ENCODE measurements at places on chromosomes 7 and 10. TPM values are rescaled to one million over a fixed set of nuclear protein-coding genes. Genes with fewer than 3 reads are reported as not detected.

Gene MYL10
- 23.1 TPM for polyA plus RNA-seq

Gene ANKRD7
- polyA plus RNA-seq: 0.33 TPM

DNA sequence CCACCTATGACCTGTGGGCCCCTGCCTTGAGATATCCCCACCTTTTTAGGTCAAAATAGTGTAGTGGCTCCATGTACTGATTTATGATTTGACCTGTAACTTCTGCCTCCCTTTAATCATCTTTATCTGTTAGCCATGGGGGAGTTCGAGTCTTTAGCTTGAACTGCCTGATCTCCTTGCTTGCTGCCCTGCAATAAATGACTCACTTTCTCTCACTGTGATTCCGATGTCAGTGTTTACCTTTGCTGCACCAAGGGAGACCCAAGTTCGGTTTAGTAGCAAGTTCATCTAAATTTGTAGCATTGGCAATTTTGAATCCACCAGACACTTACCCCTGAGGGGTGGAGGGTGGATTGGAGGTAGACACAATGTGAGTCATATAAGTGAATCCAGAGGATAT, 814.6 kb upstream of the AUTS2 start:
- no peak for DNase-seq

DNA sequence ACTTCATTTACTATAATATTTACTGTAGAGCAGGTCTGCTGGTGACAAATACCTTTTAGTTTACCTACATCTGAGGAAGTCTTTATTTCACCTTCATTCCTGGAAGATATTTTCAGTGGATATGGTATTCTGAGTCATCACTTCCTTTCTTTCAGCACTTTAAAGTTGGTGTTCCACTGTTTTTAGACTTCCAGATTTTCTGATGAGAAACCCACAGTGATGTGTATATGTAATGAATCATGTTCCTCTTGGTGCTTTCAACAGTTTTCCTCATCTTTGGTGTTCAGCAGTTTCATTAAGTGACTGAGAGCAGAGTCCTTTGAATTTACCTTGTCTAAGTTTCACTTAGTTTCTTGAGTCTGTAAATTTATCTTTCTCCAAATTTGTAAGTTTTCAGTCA, 36.4 kb downstream of the COPG2 start:
- no peak for DNase-seq

Gene SUN3
- not detected for polyA plus RNA-seq

DNA sequence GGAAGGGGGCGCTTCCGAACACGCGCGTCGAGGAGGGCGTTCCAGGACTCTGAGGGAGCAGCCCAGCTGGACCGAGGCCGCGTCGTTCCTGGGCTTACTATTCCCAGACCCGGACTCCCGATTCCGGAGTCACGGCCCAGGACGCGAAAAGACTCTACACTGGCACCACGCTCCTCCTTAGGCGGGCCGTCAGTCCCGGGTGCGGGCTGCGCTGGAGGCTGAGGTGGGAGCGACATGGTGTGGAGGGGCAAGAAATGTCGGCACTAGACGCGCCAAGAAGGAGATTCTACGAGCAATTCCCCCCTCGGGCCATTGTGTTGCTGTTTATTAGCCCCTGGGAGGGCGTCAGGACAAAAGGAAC, 584 bp upstream of the RUNDC3B start:
- DNase-seq: no peak

DNA sequence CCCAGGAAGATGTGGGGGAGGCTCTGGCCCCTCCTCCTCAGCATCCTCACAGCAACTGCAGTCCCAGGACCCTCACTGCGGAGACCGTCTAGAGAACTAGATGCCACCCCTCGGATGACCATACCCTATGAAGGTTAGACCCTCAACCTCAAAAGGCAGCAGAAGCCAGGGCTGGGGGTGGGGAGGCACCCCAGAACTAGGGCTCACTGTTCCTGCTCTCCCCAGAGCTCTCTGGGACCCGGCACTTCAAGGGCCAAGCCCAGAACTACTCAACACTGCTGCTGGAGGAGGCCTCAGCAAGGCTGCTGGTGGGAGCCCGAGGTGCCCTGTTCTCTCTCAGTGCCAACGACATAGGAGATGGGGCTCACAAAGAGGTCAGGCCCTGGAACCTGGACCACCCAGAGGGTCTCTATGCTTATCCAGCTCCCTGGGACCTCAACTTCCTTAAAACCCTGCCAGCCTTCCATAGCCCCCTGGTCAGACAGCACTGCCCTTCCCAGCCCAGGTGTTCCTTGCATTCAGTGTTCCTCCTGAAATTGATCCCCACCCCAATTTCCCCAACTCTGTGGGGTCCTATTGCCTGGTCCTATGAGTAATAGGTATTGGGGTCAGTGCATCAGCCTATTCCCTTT, 3.7 kb downstream of the SEMA4G start:
- no peak for DNase-seq

DNA sequence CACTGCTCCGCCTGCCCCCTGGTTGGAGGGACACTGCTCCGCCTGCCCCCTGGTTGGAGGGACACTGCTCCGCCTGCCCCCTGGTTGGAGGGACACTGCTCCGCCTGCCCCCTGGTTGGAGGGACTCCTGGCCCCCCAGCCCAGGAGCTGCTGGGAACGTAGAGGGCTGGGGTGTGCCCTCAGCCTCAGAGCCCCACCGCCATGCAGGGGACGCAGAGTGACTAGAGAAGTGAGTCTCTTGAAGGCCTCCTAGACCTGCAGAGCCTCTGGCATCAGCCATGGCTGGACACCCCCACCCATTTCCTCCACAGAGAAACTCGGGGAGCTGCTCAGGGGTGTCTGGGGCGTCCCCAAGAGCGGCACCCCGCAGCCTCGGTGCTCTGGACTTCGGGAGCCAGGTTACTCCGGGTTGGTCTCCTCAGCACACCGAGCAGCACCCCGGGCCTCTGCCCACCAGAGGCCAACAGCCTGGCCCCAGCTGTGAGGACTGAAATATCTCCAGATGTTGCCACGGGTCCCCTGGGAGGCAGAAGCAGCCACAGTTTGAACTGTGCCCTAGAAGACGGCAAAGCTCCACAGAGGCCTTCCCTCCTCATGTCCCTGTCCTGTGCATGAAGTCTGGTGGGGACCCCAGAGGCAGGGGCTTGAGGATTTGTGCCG, 191.9 kb downstream of the ELFN1 start:
- no peak for DNase-seq

Gene CRYGN
- polyA plus RNA-seq: not detected

GRCh38 chr7:45036317-45036716, 36.3 kb downstream of the CCM2 start:
- DNase-seq: no peak

- no peak for DNase-seq
These were observed 4.0 kb downstream of the TNRC18 start for GRCh38 chr7:5419539-5420066.

Gene GNAT3
- 0.11 TPM for polyA plus RNA-seq

Gene LRGUK
- polyA plus RNA-seq: 1.0 TPM

DNA sequence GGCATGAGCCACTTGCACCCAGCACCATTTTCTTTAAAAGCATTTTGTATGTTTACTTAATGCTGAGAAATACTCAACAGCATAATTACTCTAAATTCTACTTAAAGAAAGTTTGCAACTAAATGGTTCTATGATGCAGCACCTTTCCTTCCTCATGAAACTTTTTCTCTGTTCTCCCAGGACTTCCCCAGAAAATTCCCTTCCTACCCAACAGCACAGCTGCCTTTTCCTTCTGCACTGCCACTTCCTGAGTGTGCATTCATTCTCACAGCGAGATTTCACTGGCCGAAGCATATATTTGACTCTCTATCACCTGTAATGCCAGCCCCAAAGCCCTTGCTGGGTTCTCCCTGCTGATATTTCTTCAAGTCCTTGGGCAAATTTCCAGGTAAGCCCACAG, 41.5 kb upstream of the DGKI start:
- DNase-seq: no peak

- no peak for DNase-seq
These were observed 442.3 kb upstream of the ZMIZ1 start for GRCh38 chr10:78626471-78626870.

- DNase-seq: no peak
These were observed 69.5 kb downstream of the TCERG1L start for GRCh38 chr10:131242007-131242406.

GRCh38 chr7:135560631-135561030, 2.9 kb downstream of the NUP205 start:
- DNase-seq: no peak

DNA sequence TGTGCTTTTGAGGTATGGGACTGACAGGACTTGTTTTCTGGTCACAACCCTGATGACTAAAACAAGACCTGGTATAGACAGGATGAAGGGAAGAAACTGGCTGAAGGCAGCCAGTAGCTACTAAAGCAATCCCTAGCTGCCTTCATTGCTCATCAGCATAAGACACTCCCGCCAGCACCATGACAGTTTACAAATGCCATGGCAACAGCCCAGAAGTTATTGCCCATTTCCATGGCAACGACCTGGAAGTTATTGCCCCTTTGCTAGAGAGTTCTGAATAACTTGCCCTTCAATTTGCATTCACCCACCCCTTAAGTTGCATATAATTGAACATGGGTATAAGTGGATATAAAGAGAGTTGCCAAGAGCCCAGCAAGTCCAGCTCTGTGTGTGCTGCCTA, 169.6 kb upstream of the FAM171A1 start:
- DNase-seq: no peak

DNA sequence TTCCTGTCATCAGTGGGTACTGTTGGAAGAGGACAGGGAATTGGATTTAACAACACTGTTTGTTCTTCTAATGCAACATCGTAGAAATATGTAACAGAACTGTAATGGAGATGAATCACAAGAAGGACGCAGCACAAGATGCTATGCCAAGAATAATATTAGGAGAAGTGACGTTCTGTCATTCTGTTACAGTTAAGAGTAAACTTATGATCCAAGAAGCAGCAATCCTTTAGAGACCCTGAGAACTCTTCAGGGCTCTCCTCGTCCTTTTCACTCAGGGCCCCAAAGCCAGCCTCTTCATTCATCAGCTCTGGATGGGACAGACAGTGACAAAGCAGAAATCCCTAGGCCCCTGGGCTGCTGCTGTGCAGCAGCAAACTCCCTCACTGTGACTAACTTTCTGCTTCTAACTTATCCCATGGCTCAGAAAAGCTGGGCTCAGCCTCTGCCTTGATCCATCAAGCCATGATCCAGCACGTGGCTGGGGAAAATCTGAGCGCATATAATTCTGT, 8.7 kb upstream of the IL6 start:
- DNase-seq: no peak

Gene ARL5B
- 21.0 TPM for polyA plus RNA-seq

Gene ITIH5
- 47.8 TPM for polyA plus RNA-seq

DNA sequence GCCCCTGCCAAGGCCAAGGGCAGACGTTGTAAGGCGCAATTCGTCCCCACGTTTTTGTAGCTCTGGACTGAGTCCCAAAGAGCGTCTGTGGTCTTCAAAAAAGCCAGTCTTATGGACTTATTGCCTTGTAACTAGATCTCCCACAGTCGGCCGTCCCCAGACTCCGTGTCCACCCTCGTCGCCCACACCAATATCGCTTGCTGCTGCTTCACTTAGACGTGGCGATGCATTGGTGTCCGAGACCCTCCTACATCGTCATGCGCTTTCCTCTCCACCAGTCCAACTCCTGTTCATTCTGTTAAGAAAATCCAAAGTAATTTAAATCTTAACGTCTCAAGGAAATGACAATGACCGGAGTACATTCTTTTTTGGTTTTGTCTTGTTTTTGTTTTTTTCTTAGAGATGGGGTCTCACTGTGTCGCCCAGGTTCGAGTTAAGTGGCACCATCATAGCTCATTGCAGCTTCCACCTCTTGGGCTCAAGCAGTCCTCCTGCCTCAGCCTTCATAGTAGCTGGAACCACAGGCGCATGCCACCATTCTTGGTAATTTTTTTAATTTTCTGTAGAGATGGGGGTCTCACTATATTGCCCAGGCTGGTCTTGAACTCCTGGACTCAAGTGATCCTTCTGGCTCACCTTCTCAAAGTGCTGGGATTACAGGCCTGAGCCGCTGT, 851 bp downstream of the KIFBP start:
- DNase-seq: no peak

DNA sequence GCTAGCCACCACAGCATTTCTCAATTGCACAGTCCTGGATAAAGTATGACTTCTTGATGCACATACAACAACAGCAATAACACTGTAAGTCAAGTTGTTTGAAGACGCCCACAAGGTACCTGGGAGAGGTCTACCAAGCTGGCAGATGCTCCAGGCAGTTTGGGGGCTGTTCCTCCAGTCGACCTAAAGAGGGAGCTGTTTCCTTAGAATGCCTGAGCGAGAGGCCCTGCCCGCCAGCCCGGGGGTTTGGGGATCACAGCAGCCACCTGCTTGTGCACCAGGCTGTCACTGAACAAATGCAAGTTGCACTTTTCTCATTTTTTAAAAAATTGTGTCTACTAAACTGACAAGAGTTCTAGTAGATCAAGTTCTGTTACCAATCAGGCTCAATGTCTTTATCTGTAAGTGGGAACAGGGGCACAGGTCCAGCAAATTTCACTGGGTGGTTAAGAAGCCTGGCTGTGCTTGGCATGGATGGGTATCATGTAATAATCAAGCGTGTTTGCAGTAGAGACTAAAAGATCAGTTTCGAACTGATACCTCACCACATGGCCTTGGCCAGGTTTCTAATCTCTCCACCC, 193.8 kb upstream of the ADO start:
- DNase-seq: no peak

DNA sequence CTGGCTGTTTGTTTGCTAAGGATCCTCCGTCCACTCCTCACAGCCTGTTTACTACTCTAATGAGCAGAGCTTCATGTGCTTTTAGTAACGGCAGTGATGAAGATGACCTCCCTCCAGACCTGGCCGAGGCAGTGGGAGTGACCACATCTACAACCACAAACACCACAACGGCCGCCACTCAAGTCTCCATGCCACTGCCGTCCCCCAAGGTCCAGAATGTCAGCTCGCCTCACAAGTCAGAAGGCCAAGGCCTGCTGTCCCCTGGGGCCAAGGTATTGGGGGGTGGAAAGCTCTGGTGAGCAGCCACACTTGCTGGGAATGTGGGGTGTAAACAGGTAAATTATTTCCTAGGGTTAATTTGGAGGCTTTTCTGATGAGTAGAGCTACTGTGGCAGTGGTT, 926.4 kb downstream of the IPMK start:
- DNase-seq: no peak

DNA sequence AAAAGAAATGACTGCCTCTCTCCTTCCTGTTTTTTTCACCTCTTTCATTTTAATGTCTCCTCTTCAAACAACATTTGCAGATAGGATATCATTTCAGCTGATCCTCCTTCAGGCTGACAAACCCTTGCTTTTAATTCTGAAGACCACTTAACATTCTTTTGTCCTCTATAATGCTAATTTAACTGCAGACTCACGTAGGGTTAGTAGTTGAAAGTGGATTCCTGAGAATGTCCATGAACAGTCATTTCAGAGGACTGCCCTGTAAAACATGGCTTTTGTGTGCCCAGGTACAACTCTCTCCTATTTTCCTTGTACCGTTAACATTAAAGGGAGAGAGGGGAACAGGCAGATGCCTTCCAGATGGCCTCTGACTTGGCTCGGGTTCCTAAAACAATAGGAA, 524.4 kb downstream of the SDK1 start:
- no peak for DNase-seq

DNA sequence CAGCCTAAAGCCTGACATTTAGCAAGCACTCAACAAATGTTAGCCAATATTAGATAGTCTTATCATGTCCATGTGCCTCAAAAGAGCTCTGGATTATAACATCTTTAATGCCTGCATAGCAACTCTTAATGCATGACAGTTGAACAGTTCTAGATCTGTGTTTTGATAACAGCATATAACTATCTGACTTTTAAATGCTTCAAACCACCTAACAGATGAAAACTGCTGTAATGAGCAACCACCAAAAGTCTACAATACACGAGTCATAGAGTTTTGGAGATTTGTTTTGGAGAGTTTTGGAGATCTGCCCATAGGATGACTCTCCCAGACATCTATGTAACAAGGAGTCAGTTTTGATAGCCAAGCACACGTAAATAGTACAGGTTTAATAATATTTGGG, 227.3 kb downstream of the TWIST1 start:
- DNase-seq: no peak

GRCh38 chr10:119503821-119504220, 38.7 kb downstream of the RGS10 start:
- no peak for DNase-seq

Data from forelimb muscle (tissue), 1 donor.